Renal cortical epithelial cell (primary cell): ENCODE measurements at places on chromosomes 4 and X.

DNA sequence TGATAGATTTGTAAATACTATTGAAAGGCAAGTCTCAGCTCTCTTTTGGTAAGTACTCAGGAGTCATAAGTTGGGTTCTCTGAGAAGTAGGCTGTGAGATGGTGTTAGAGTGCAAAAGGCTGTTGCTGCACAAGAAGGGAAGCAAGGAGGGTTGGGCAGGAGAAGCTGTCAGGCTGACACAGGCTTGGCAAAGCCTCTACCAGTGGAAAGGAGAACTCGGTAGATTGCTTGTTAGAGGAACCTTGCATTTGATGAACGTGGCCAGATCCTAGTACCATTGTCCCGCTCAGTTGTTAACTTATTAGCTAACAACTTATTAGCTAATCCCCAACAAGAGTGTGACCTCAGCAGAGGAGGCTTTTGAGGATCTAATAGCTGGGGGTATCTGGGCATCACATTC, 449.3 kb upstream of the BOD1L1 start:
- no peak for DNase-seq

- DNase-seq = peak; percentile 74
Observed at GRCh38 chr4:147741190-147741788, 9.4 kb downstream of the ARHGAP10 start.

DNA sequence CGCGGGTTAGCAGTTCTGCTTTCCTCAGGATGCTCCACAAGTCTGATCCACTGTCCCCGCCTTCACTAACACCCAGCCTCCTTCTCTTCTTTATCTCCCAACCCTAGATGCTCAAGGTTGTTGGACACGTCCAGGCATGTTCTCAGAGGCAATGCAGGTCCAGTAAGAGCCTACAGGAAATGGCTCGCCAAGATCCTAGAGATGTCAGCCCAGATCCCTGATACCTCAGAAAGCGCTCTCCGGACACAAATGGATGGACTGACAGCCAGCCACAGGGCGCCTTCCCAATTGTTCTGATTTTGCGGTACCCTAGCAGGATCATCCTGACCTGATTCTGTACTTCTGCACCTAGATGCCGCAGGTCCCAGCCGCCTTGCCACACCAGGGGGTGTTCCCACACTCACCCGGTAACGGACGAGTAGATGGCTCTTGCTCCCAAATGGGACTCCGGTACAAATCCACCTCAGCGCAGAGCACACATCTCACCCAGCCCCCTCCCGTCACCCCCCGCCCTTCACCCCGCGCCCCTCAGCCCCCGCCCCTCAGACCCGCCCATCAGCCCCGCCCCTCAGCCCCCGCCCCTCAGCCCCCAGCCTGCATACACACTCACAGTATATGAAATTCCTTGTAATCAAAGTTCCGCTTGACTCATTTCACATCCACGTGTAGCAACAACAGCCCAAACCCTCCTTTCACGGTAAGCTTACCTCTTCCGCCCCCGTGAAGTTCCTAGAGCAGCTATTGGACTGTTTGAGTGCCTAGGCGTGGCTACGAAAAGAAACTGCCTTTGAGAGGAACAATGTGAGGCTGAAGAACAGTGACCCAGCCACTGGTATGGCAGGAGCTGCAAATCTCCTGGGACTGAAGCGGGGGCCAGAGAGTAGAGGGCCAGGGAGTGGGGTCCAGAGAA, at the start of gene EDA2R:
Gene EDA2R, minus strand, starts transcription at position 488 of the 910 bp plus-strand sequence. CDS start 23,058 bp downstream, outside the sequence.
- peak; percentile 81 for DNase-seq

DNA sequence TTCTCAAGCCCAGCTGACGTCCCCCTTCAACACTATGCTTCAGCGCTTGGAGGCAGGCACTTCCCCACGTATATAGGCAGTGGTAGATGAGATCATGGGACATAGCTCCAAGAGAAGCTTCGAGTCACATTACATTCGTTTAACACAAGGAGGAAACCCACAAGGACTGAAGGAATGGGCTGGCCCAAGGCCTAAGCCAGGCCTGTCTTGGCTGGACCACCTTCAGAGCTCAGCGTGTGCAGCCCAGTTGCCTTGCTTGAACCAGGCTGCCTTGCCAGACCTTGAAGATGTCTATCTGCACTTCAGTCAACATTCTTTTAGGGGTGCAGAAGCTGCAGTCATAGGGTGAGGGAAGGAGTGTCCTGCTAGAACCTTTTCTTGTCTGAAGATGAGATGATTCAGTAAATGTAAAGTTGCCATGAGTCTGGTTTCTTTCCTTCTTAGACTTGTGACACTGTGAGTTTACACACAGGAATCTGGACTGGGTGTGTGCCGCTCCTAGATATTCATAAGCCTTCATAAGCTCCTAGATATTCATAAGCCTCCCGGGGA, 144.1 kb upstream of the RBPJ start:
- DNase-seq = no peak

GRCh38 chr4:107299646-107300045, 263.5 kb upstream of the DKK2 start:
- peak; percentile 98 for DNase-seq

- DNase-seq = no peak
Observed at GRCh38 chr4:158261480-158261879, 51.2 kb downstream of the TMEM144 start.

DNA sequence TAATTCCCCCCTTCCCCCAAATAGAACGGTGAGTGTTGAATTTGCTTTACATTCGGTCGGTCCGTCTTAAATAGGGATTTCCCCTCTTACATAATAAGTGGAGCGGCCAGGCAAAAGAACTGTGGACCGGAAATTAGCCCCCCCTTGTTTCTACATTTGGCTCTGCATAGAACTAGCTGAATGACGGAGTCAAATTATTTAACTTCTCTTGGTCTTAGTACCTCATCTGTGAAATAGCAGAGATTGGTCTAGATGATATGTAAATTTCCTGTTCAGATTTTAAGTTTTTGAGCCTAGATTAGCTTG, 1.3 kb downstream of the SPATA18 start:
- no peak for DNase-seq

DNA sequence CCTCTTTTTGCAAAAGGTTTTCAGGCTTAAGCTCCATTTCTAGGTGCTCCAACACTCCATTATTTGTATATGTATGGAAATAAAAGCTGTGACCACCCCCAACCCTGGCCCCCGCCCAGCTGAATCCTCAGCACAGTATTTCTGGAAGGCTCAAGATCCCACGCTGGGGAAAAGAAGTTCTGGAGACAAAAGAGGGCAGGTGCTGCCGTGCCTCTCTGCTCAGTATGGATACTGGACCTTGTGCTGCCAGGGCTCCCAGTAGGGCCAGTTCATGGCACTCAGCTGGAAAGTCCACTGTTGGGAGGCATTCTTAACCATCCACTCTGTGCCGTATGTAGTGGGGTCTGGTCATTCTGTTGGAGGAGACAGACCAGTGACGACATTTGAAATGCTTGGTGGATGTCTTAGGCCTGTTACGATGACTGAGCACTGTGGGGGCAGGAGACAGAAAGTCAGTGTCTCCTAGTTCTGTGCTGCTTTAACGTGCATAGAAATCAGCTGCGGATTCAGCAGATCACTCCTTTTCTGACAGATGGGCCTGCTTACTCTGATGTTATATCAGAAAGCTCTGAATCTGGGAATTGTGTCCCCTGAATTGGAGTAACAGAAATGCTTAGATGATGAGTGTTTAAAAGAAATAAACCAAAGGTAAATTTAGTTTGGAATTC, 48.4 kb upstream of the MSANTD1 start:
- no peak for DNase-seq

DNA sequence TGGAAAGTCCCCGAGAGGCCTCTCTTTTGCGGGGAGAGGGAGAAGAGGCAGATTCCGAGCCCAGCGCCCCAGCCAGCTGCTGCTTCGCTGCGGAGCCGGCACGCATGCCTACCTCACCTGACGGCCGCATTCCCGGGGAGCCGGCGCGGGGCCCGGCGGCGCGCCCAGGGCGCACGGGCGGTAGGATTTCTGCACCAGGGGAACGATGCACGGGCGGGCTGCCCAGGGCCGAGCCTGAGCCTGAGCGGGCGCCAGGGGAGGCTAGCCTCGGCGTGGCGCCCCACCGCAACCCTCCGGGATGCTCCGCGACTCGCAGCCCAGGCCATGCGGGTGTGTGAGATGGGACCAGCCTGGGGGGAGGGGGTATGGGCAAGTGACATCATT, 81.3 kb upstream of the SCML1 start:
- no peak for DNase-seq

- peak; percentile 76 for DNase-seq
Observed at GRCh38 chr4:74545448-74545847, 100.5 kb downstream of the AREG start.

- DNase-seq = no peak
Observed at GRCh38 chr4:174919886-174920423, 1.8 kb downstream of the ADAM29 start.

GRCh38 chr4:113919611-113920010, 59.8 kb downstream of the ARSJ start:
- DNase-seq = peak; percentile 42

GRCh38 chr4:82458729-82459128, 28.3 kb downstream of the ENOPH1 start:
- no peak for DNase-seq

- DNase-seq = no peak
Observed at GRCh38 chr4:123317211-123317610, 79.4 kb upstream of the SPRY1 start.

DNA sequence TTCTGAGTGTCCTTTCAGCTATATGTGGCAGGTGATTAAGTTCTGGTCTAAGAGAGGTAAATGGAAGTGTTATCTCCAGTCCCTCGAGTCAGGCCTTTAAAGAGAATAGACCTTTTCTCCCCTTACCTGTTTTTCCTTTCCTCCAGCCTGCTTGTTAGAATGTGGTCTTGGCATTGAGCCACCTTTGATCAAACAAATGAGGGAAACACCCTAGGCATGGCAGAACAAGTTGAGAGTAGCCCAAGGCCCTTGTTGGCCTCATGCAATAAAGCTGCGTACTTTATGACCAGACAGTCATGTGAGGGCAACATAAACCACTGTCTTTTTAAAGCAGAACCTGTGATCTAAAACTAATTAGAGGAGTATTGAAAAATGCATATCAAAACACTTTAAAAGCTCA, 13.2 kb upstream of the IL13RA2 start:
- peak; percentile 45 for DNase-seq

- no peak for DNase-seq
Observed at GRCh38 chr4:138611721-138612120, 369.6 kb upstream of the SLC7A11 start.
